ENCODE measurements at places on chromosomes 4 and X.

DNA sequence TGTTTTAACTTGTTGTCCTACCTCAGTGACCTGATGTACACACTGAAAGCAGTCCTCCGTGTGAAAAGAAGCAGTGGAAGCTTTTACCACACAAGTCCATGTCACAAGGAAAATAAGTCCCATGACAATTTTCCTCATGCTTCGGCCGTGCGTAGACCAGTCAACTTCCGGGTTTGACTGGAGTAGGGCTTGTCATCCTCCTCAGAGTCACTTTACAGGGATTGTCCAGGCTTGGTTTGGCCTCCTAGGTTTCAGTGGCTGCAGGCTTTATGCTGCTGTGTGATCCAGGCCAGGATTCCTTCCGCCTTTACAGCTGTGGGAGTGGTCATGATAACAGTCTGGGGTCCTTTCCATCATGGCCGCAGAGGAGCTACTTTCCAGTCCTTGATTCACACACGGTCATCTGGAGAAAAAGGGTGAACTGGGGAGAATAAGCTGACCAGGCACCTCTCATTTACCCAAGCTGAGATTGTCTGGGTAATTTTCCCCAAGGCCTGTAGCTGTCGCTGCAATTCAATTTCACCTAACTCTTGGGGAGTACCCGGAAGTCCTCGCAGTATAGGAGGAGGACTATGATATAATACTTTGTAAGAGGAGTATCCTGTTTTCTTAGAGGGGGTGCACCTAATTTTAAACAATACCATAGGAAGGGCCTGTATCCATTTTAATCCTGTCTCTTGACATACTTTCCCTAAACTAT lies 206.1 kb upstream of the KLF8 start:
- DNase-seq, result no peak

DNA sequence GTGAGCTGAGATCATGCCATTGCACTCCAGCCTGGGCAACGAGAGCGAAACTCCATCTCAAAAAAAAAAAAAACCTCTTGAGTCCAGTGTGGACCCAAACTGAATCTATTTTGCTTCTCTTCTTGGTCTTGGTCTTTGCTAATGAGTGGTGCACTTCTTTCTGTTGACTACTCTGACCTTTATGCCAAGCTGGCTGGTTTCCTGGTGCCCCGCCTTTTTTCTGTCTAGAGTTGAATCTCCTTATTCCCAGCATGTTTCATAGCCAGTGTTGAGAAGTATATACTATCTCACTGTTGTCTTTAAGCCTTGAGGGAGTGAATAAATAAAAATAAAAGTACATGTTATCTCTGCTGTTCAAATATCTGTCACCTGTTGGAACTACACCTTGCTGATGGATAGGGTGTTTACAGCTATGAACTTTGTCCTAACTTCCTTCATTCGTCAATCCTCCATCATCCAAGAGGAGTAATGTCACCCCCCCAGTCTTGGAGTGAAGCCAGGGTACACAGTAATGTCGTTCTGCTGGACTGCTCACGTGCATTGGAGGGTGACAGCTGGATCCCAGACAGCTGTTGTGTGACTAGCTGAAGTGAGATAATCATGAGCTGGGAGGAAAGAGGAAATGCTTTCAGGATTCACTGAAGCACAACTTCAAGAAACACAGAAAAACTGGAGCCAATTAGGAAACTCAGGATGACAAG lies 99.3 kb upstream of the PRKG2 start:
- peak; percentile 5 for DNase-seq

- DNase-seq, result no peak
Observed at GRCh38 chrX:130120321-130120731, 10.0 kb upstream of the ELF4 start.

DNA sequence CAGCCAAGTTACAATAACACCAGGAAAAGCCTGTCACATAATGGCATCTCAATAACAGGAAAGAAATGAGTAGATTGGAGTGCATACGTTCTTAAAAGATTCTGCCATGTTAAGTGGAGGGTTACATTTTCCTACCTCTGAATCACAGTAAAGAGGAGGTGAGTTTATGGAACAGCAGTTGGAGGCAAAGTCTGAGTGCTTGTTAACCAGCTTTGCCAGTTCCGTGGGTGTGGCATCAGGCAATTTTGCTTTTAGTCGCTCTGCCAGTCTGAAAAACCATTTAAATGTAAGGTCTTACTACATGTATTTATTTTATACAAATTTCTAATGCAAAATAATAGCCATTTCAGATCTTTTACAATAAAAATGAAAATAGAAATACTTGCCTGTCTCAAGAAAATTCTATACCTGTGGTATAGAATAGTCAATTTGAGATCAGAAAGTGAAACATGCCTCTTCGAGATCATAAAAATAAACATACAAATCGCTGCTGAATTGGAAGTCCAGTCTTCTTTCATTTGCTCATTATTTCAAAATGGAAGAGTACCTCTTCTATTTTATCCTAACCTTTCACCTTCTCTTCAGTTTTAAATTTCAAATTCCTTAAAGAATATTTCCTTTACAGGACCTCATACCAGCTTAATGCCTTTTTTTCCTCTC lies 31.4 kb downstream of the GC start:
- DNase-seq, result no peak

DNA sequence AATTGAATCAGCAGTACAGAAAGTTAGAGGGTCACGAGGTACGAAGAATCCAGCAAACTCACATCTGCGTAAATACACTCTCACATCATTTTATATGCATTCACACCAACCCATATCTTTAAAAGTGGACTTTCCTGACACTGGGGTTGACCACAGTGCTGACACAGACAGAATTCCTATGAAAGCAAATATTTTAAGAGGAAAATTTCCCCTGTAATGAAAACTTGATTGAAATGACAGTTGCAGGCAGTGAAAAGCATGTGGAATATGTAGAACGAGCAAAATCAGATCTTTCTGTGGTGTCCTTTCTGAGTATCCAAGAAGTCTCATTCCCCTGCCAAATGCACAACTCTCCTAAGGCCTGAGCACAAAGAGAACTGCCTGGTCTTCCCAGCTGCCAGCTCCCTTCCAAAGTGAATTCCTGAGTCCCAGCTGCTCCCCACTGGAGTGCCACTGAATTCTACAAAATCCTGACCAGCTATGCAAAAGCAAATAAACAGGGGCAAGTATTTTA lies 50.5 kb upstream of the FAM9C start:
- no peak for DNase-seq

GRCh38 chr4:155837203-155837796 lies 28.8 kb downstream of the ASIC5 start:
- DNase-seq, result no peak

DNA sequence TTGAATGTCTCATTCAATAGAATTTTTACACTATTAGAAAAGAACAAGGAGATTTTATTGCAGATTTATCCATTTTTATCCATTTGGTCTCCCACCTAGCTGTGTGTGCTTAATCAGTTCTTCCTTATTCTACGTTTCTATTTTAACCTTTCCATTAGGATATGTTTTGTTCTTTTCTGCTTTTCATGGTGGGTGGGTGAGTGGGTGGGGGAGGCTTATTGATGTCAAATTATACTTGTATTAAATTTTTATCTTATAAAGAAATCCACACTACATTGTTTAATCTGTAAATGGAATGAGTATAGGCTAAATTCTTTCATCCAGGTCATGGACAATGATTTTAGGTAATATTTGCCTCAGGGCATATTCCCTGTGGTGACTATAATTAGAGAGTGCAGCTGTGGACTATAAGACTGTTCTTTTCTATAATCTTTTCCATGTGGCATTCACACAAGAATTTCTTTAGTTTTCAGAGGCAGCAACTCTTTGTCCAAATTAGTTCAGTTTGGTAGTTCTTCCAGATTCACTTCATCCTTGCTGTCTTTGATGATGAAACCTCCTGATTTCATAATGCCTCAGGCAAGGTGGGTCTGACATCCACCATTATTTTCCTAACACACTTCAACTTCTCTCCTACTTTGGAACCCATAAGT lies 2451.8 kb downstream of the PCDH7 start:
- no peak for DNase-seq

- no peak for DNase-seq
Observed at GRCh38 chrX:100659431-100660137, 15.6 kb downstream of the SRPX2 start.

- peak; percentile 98 for DNase-seq
Observed at GRCh38 chr4:74632634-74633033, 161.7 kb downstream of the BTC start.

- no peak for DNase-seq
Observed at GRCh38 chr4:79977131-79977840, 95.7 kb downstream of the ANTXR2 start.

- DNase-seq, result no peak
Observed at GRCh38 chrX:137044893-137045292, 11.1 kb upstream of the GPR101 start.

DNA sequence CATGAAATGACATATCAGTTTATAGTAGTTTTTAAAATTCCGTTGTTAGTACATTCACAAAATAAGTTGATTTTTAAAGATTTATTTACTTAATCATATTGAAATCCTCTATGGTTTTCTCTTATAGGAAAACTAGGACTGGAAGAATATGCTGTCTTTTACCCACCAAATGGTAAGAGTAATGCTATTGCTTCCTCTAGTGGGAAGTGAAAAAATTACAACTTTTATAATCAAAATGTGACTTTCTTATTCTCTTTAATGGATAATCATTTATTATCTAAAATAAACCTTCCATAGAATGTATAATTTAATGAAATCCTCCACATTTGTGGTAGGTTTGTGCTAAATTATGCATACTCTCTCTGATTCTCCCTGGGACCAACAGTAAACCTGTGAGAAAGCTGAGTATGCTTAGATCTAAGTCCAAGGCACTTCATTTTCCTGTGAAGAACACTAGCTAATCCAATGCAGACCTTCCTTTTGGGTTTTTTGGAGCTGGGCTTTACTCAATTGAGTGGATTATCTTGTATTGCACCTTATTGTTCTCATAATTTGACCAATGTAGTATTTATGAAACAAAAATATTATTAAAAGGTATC lies 136.2 kb downstream of the TBC1D19 start:
- DNase-seq, result no peak

- no peak for DNase-seq
Observed at GRCh38 chr4:110953191-110953590, 330.3 kb upstream of the PITX2 start.

GRCh38 chrX:21974011-21974385 lies 33.5 kb downstream of the SMS start:
- peak; percentile 79 for DNase-seq

DNA sequence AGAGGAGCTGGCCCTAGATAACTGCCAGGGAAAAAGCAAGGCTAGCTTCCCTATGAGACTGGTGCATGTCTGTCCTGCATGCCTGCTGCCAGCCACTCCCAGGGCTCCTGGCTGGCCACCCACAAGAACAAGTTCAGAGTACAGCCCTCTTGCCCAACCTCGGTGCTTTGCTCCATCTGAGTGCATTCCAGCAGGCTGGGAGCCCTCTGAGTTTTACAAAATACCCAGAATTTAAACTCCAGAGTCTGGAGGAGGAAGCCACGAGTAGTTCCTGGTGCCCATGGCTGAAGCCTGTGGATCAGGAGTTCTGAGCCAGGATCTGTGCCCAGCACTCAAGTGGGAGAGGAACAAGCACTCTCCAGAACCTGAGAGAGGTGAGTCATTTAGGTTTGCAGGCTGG lies 111.6 kb downstream of the MAGEE2 start:
- DNase-seq, result no peak

DNA sequence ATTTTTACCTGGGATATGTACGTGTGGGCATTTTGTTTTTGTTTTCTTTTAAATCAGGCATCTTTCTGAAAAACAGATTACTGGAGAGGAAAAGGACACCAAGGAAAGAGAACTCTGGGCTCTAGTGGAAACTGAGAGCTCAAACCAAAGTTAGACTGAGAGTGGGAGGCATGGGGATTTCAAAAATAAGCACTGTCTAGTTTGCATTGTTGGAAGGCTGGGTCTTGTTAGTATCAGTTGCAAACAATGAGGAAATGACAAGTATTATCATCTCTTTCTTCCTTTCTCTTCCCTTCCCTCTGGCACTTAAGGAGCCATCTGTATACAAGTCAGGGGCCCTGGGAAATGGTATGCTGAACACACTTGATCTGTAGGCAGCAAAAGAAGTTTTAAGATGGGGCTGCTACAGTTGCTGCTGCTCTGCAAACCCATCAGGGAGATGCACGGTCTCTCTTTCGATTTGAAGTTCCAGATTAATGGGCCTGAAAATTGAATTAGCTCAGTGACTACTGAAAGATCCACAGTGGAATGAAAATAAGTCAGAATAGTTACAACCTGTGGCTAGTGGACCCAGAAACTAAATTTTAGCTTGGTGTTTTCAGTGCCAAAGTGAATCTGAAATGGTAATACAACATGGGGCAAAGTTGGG lies 48.0 kb upstream of the GRXCR1 start:
- no peak for DNase-seq

DNA sequence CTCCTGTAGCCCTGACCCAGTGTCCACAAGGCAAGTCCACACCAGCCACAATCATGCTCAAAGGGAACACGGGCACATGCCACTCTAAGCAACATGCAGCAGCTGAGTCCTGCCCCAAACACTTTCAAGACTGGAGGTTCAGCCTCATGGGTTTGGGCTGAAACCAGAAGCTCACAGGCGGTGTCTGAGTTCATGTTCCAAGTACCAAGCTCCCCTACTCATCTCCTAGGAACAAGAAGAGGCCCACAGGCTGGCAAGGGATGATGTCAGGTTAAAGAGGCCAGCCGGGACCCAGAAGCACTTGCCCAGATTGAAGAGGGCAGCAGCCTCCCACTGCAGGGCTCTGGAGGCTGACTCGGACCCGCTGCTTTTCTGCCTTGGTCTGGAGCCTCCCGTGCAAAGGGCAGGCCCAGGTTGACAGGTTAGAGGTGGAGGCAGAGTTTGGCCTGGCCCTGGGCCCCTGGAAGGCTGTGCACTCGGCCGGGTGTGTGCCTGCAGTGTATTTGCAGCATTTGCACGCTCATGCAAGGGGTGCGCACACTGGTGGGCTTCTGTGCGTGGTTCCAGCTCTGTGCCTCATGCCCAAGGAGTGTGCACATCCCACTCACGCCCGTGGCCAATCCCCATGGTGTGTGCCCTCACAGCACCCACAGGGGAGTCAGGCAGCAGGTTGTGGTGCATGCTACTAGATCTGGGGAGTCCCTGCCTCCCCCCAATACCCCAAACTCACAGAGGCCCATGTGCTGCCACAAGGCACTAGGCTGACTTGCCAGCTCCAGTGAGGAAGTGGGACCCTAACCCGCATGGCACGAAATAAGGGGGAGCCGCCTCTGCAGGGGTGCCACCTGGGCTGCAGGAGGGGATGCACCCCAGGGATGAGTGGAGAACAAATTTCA lies 2.4 kb downstream of the HMX1 start:
- no peak for DNase-seq

DNA sequence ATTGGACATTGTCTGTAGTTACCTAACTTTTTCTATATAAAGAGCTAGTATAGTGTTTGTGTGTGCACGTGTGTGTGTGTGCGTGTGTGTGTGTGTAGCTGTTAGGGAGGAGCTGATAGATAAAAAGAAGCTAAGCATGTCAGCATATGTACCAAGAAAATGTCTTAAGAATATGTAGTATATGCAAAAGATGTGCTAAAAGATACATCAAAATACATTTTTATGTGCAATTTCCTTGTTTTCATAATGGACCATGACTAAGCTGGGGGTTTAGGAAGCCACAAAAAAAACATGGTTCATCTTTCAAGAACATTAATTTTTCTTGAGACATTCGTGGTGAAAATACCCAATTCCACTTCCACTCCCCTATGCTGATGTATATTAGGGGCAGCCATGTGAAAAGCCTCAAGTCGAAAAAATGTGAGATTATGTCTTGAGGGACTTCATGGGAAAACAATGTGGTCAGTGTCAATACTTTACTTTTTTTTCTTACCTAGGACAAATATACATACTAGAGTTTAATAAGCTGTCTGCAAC lies 1599.7 kb downstream of the ARAP2 start:
- DNase-seq, result no peak

- no peak for DNase-seq
Observed at GRCh38 chrX:9772943-9773342, 7.3 kb upstream of the GPR143 start.

- no peak for DNase-seq
Observed at GRCh38 chr4:111330786-111331185, 707.9 kb upstream of the PITX2 start.
